ENCODE measurements at places on chromosomes 11 and 22. TPM values are rescaled to one million over a fixed set of nuclear protein-coding genes. Genes with fewer than 3 reads are reported as not detected.

Gene TSKU
- total RNA-seq = 72.2 TPM

Gene CLDN5
- 34.7 TPM for total RNA-seq

Gene TYR
- not detected for total RNA-seq

DNA sequence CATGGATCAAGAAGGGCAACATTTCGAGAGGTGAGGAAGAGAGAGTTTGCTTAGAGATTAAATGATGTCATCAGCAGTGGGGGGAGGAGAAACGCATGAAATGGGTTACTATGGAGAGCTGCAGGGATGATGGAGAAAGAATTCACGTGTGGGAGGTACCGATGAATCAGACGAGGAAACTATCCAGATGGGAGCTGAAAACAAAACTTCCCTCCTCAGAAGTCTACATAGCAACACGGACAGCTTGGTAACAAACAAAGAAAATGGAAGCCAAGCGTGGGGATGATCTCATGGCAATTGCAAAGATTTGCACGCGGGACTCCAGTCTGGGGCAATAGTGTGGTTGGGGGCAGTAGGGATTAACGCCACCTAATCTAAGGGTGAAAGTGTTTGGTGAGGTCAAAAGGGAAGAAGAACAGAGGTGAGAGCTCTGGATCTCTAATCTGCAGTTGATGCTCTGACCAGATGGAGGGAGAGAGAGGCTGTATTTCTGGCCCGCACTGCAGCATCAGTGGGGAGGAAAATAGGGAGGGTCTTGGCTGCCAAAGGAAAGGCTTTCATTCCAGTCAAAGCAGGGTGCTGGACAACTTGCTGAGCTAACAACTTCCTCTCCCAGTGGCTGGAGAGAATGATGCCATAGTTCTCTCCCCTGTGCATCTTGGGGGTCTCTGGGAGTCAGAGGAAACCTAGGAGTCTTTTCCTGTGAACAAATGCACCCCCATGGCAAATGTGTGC is 43.4 kb upstream of the CSNK2A3 start:
- H3K27me3 ChIP-seq = no peaks in the 10 kb centered on the region
- no peaks in the 10 kb centered on the region for H3K36me3 ChIP-seq
- DNase-seq = no peak
- peaks cover 3% of the 10 kb centered on the region for H3K4me1 ChIP-seq

DNA sequence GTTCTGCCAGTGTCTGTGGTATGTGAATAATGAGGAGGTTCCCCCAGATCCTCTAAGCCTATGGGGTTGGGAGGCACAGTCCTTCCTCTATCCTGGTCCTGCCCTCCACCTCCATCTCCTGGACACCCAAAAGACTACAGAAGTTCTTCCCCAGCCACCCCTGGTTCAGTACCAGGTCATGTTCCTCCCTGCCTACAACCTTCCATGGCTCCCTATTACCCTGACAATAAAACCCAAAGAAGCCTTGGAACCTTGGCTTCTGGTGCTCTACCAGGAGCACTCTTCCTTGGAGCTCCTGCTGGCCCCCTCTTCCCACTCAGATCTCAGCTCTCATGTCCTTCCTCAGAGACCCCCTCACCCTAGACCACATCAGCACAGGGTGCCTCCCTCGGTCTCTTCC is 12.9 kb downstream of the TRPM5 start:
- H3K4me3 ChIP-seq = no peak overlapping the region
- DNase-seq = no peak

DNA sequence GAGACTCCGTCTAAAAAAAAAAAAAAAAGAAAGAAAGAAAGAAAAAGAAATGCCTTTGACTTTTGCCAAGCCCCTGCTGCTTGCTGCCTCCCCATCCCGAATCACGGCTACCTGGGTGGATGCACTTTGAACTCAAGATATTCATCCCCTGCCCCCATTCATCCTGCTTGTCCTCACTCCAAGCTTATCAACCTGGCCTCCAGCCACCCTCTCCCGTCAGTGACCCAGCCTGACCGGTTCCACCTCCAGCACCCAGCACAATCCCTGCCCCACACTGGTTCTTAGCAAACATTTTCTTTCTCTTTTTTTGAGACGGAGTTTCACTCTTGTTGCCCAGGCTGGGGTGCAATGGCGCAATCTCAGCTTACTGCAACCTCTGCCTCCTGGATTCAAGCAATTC is 44.4 kb downstream of the CYTH4 start:
- no peaks in the 10 kb centered on the region for H3K36me3 ChIP-seq
- peak; percentile 83 for DNase-seq
- no peaks in the 10 kb centered on the region for H3K27me3 ChIP-seq
- H3K27ac ChIP-seq = peak overlapping the region; percentile 53
- H3K4me3 ChIP-seq = no peak overlapping the region

GRCh38 chr22:31870890-31871289 is 73.4 kb upstream of the YWHAH start:
- no peaks in the 10 kb centered on the region for H3K27me3 ChIP-seq
- H3K36me3 ChIP-seq = no peaks in the 10 kb centered on the region
- no peak overlapping the region for H3K27ac ChIP-seq
- no peak overlapping the region for H3K4me3 ChIP-seq
- no peaks in the 10 kb centered on the region for H3K4me1 ChIP-seq

GRCh38 chr11:112902361-112903011 is 58.7 kb upstream of the NCAM1 start:
- no peaks in the 10 kb centered on the region for H3K27me3 ChIP-seq
- H3K27ac ChIP-seq = no peak overlapping the region
- DNase-seq = no peak
- H3K36me3 ChIP-seq = no peaks in the 10 kb centered on the region
- no peak overlapping the region for H3K4me3 ChIP-seq
- H3K4me1 ChIP-seq = no peaks in the 10 kb centered on the region

DNA sequence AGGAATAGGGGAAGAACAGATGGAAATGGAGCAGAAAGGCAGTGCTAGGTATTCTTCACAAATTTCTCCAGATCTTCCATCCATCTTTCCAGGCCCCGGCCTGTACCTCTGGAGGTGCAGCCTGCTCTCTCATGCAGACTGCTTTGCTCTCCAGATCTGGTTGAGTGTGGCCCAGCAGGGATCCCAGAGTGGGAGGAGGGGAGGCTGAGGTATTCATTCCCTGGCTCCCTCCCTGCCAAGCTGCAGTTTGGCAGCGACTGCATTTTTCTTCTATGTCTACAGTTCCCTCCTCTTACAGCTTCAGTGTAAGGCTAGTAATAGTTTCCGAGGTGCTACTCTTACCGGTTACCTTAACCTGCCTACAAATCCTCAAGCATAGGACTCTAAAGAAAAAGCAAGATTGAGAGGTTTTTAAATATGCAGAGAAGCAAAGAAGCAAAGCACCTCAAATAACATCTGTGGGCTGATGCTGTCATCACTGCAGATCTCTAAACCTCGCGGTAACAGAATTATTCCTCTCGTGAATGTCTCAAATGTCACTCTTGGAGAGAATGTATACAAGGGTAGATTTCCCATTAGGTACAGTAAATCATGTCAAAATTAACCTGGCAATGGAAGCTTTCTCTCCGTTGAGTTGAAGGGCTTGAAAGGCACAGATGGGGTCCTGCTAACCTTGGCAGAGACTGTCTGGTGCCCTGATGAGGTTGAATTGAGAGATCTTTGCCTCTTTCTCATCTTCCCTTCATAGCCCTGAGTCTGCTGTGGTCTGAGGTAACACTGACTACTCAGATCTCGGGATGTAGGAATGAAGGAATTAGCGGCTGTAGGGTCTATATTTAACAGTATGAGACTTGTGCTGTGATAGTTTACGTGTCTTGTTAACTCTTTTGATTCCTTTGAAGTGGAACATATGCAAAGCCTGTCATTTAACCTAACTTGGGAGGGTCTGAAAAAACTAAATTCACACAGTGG is 297.9 kb upstream of the C11orf87 start:
- H3K27me3 ChIP-seq = no peaks in the 10 kb centered on the region
- no peak overlapping the region for H3K27ac ChIP-seq
- no peaks in the 10 kb centered on the region for H3K4me1 ChIP-seq
- H3K4me3 ChIP-seq = no peak overlapping the region
- no peaks in the 10 kb centered on the region for H3K36me3 ChIP-seq
